ENCODE measurements at places on chromosomes 5 and 9.

DNA sequence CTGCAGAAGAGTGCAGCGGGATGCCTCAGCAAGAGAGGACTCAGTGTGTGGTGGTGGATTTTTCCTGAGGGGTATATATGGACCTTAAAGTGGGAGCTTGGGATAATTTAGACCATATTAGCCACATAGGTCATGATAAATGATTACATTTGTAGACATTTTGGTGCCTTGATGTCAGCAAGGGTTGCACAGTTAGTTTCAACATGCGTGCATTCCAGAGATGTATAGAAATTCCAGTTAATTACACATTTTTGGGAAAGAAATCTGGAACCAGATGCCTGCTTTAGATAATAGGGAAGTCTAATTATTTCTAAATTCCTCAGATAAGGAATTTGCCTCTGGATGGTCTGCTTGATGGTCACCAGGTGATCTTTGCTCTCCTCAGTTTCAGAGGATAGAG lies 440.6 kb upstream of the PAPPA start:
- no peak for DNase-seq

DNA sequence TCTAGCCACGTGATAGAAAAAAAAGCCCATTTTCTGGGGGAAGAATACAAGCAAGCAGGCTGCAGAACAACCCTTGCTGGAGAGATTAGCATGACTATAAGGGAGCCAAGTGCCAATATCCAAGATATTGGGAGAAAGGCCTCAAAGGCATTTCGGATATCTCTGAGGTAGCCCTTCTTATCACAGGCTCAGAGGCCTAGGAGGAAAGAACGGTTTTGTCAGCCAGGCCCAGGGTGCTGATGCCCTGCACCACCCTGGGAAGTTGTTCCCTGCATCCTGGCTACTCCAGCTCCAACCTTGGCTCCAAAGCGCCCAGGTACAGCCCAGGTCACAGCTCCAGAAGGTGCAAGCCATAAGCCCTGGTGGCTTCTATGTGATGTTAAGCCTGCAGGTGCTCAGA lies 66.4 kb downstream of the C9orf153 start:
- DNase-seq: no peak

DNA sequence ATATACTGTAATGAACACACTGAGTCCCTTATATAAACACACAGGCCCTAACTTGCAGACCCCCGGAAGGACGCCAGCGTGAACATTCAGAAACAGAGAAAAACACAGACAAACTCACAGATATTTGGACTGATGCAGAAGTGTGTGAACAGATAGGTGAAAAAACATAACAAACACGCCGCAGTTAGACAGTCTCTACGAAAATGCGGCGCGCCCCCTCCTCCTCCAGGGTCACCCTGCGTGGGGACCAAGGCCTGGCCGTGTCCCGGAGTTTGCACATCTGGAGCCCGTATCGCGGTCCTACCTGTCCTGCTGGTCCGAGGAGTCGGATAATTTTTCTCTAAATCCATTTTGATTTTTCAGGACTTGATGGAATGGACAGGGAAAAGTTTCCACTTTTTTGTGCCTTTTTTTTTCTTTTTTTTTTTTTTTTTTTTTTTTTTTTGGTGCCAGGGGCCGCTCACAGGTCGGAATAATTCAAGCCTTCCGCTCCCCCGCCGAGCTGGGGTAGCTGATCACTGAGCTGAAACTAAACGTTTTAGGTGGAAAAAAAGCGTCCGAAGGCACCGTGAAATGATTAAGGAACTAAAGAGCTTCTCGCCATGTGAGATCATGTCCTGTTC lies at the start of gene PAX5:
Gene PAX5 (minus strand): TSS at position 587 of the 623 bp plus-strand sequence. CDS start 237 bp downstream, at position 350.
- DNase-seq: no peak

DNA sequence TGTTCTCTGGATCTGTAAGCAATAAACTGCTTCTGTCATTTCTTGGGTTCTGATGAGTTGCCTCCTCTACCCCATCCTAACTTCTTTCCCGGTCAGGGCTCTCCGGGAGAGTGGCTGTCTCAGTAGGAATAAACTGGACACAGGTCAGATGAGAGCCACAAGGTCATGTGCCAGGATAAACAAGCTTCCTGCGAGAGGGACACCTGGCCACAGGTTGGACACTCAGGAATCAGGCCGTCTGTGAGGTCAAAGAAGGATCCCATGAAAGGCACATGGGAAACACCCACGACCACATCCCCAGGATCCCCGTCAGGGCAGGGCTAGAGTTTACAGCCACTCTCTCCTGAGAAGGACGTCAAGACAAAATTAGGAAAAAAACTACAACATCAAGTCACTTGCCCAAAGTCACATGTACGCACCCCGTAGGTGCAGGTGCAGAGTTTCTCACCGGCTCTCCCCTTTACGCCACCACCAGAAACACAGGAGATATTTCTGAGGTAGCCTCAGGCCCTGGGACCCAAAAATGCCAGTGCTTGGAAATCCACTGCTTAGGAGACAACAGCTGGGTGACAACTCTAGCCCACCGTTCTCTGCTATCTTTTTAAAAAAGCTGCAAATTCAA lies 28.7 kb downstream of the CCT5 start:
- DNase-seq: no peak

DNA sequence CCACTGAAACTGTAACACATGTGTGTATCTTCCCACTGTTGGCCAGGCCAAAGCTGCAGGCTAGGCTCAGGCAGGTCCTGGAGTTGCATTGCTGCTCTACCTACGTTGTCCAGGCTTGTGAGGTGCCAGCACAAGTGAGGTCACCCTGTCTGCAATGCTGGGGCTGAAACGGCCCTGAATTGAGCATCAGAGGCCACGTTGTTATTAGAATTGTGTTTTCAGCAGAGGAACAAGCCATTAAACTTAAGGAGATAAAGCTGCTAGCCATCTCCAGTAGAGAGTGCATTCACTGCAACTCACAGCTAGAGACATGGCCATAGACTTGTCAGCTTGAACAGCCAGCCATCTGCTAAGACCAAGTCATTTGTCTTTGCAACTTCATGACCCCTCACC lies 191.8 kb downstream of the SEMA6A start:
- DNase-seq: no peak

- no peak for DNase-seq
Observed at GRCh38 chr5:173408946-173409345, 80.7 kb upstream of the STC2 start.

GRCh38 chr5:167104351-167104750 lies 1187.1 kb upstream of the WWC1 start:
- DNase-seq: no peak

- DNase-seq: no peak
Observed at GRCh38 chr9:30484690-30485089, 1899.8 kb upstream of the ACO1 start.

DNA sequence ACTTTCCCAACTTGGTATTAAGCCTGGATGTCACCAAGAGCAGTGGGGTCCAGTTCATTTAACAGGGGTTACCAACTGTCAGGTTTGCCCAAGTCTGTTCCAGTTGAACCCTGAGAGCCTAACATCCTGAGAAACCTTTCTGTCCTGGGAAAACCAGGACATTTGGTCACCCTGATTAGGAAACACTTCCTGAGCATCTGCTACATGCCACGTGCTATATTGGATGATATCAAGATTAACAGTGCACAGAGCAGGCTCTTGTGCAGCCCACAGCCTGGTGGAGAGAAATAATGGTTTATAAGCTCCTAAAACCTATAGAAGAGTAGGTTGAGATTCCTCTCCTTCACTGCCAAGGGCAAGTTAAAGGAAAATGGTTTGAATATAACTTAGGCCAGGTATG lies 102.9 kb upstream of the RAD23B start:
- no peak for DNase-seq

DNA sequence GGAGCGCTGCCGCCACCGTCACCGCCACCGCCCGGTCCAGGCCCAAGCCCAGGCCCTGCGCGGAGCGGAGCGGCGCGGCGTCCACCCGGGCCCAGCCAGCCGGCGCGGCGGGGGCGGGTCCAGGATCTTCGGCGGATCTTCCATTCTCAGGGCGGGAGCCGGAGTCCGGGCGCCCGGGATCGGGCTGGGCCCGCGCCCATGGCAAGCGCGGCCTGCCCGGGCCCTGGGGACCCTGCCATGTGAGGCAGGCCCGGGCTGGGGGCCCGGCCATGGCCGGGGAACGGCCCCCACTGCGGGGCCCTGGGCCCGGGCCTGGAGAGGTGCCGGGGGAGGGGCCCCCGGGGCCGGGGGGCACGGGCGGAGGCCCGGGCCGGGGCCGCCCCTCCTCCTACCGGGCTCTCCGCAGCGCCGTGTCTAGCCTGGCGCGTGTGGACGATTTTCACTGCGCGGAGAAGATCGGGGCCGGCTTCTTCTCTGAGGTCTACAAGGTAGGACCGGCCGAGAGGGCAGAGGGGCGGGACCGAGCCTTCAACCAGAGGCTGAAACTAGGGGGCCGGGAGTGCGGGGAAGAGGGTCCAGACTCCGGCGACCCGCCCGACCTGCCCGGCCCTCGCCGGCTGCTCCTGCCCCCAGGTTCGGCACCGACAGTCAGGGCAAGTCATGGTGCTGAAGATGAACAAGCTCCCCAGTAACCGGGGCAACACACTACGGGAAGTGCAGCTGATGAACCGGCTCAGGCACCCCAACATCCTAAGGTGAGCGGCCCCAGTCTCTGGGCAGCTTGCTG lies 482 bp downstream of the TESK1 start:
- DNase-seq: peak; percentile 21

GRCh38 chr5:170606941-170607340 lies 103.1 kb downstream of the KCNIP1 start:
- DNase-seq: no peak

GRCh38 chr5:110612794-110613247 lies 113.7 kb downstream of the TMEM232 start:
- DNase-seq: no peak

- no peak for DNase-seq
Observed at GRCh38 chr5:73968246-73968645, 342.2 kb downstream of the ARHGEF28 start.

- no peak for DNase-seq
Observed at GRCh38 chr5:2124434-2125170, 241.9 kb upstream of the IRX4 start.

- no peak for DNase-seq
Observed at GRCh38 chr5:82297711-82298110, 19.6 kb upstream of the RPS23 start.

- no peak for DNase-seq
Observed at GRCh38 chr9:17121264-17121663, 13.6 kb upstream of the CNTLN start.

GRCh38 chr5:35003018-35003957 lies 44.5 kb downstream of the AGXT2 start:
- peak; percentile 4 for DNase-seq

DNA sequence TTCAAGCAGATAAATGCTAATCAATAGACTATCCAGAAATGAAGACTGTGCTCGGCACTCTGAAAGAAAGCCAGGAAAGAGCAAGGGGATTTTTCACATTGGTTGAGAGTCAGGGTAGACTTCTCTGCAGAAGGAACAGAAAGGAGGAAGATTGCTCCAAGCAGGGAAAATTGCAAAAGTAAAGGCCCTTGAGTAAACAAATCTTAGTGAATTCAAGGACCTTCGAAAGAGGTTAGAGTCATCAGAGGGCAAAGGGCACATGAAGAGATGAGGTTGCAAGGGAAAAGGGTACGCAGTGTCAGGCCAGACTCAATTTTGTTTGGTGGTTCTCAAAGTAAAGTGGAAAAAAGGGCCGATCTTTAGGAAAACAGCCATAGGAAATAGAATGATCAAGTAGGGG lies 157.6 kb upstream of the RAI14 start:
- DNase-seq: no peak

DNA sequence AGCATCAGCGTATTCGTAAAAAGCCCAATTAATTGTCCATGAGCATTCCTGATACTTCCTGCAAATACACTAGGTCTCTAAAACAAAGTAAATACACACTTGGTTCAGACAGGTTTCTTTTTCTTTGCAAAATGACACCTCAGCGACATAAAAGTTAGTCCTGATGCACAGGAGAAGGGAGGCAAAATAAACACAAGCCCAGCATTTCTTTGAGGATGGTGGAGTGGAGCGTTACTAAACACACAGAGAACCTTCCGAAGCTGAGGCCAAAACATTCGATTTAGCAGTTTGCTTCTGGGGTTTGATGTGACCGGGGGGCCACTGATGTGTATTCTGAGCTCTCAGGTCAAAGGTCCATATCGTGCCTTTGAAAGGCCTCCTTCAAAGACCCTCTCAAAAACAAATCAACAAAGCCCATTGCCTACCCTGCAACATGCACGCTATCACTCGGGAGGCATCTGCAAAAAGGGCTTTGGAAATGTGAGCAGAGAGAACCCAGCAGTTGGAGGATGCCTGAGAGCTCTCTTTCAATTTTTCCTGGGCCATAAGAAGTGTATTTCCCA lies 268.4 kb upstream of the PANK3 start:
- no peak for DNase-seq

DNA sequence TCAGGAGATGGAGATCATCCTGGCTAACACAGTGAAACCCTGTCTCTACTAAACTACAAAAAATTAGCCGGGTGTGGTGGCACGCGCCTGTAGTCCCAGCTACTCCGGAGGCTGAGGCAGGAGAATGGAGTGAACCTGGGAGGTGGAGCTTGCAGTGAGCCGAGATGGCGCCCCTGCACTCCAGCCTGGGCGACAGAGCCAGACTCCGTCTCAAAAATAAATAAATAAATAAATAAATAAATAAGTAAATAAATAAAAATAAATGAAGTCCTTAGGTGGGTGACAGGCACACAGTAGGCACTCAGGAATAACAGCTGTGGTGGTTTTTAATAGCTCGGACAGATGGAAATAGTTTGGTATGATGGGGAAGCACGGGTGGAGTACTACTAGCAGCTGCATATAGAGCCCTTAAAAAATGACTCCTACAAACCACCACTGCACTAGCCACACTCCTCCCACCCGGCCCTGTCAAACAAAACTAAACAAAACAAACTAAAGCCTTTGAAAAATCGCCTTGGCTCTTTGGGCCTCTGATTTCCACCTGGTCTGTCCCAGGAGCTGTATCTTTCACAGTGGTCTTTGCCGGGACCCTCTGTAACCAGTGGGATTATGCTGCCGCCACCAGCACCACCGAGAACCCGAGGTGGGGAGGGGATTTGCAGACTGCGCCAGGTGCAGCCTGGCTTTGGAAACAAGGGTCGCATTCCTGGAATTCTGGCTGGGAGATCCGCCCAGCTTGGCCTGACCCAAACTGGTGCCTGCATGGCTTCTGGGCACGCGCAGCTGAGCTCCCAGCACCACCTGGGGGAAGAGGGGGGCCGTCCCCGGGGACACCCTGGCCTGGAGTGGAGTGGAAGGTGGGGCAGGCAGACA lies 5.1 kb upstream of the WDR5 start:
- DNase-seq: no peak

DNA sequence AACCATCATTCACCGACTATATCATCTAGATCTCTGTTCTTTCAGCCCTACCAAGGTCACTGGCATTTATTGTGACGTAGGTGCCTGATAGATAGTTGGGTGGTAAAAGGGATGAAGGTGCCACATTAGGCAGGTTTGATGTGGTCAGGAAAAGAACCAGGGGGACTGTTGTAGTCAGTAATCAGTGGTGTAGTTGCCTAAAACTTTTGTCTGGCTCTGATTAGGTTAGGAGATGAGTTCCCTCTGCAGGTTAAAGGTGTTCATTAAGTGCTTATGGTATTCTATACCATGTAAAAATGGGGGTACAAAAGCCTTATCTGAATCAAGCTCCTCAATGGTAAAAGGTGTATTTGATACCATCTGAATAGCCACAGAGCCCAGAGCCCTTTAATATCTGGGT lies 55.6 kb downstream of the KCNN2 start:
- no peak for DNase-seq
